ENCODE measurements at places on chromosomes 12 and 14.

DNA sequence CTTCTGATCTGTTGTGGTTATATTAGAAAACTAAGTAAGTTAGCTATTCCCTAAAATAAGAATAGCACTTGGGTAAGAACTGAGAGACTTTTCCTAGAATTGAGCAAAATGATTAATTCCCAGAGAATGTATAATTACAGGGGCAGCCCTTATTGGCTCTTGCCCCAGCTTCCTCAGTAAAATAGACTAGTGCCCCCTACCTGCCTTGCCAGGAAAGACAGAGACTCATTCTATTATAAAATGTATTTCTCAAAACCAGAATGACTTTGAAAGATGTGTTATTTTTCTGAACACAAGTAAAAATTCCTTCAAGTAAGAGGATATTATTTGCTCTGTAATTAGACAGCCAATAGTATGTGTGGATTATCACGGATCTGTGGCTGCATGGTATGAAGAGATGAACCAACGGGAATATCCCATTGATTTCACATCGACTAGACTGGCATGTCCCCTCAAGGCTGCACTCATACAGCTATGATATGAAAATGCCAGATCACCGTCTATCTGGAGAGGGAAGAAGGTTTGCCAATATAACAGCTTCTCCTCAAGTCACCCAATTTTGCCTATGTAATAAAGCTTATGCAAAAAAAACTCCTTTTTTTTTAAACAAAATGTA is 7.4 kb upstream of the GLRX5 start:
- DNase-seq, result peak; percentile 65

GRCh38 chr12:117582135-117582784 is 220.8 kb upstream of the NOS1 start:
- no peak for DNase-seq

- DNase-seq, result no peak
Observed at GRCh38 chr12:54141431-54142113, 47.2 kb downstream of the SMUG1 start.

- DNase-seq, result no peak
Observed at GRCh38 chr12:123270214-123271000, 1.2 kb downstream of the CDK2AP1 start.

GRCh38 chr14:32018391-32019092 is 58.6 kb upstream of the ARHGAP5 start:
- DNase-seq, result no peak

- no peak for DNase-seq
Observed at GRCh38 chr14:20441461-20441860, 5.5 kb upstream of the KLHL33 start.

DNA sequence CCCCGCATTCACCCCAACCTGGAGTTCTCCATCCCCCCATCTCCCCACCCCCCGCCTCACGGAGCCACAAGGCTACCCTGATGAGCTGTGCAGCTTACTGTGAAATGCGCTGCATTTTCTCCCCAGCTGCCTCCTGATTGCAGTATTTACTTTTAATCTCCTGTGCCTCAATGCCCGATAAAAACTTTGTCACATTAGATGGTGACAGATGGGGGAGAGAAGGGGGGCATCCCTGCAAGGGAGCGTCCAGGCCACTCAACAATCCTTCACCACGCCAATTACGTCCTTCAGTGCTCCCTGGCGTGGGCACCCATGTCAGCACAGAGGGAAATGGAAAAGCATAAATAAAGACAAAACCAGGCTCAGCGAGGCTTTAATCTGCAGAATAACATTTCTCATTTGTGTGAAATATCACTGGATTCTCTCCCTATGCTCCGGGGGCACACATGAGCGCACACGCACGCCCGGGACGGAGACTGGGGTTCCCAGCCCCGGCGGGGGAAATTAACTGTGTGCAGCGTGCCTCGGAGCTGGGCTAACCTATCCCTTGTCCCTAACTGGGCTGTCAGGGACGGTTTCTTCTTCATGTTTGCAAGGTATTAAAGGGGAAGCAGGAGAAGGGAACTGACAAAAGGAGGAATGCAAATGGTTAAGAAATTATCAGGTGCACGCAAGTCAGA is 186.7 kb upstream of the VASH1 start:
- no peak for DNase-seq

DNA sequence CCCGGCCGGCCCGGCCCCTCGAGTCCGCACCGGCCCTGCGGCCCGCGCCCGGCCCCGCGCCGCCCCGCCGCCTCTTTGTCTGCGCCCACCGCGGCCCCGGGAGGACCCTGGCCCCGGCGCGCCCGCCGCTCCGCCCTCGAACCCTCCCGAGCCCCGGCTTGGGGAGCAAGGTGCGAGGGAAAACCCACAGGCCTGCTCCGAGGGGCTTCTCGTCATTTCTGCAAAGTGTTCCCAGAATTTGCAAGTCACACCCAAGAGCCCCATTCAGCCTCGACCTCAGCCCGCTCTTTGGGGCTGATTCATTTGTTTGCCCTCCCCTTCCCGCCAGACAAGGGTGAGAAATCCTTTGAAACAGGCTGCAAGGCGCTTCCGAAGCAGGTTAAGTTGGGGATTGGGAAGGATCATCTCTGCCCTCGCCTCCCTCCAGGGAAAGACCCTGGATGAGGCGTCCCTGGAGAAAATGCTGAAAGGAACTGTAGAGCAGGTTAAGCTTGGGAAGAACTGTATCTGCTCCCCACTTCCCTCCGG is 325 bp upstream of the CLIP1 start:
- DNase-seq, result no peak

GRCh38 chr14:76073717-76074116 is 78.0 kb upstream of the GPATCH2L start:
- no peak for DNase-seq

GRCh38 chr12:39958377-39958776 is 147.5 kb downstream of the SLC2A13 start:
- DNase-seq, result no peak

GRCh38 chr12:30936036-30936435 is 9.5 kb downstream of the TSPAN11 start:
- no peak for DNase-seq

DNA sequence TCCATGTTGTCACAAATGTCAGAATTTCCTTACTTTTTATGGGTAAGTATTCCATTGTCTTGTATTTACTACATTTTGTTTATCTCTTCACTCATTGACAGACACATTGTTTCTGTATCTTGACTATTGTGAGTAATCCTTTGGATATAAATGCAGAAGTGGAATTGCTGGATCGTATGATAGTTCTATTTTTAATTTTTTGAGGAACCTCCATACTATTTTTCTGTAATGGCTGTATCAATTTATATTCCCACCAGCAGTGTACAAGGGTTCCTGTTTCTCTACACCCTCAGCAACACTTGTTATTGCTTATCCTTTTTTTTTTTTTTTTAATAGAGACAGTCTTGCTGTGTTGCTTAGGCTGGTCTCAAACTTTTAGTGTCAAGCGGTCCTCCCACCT is 3.5 kb upstream of the KICS2 start:
- no peak for DNase-seq

- no peak for DNase-seq
Observed at GRCh38 chr12:47360771-47361388, 281.1 kb upstream of the AMIGO2 start.

DNA sequence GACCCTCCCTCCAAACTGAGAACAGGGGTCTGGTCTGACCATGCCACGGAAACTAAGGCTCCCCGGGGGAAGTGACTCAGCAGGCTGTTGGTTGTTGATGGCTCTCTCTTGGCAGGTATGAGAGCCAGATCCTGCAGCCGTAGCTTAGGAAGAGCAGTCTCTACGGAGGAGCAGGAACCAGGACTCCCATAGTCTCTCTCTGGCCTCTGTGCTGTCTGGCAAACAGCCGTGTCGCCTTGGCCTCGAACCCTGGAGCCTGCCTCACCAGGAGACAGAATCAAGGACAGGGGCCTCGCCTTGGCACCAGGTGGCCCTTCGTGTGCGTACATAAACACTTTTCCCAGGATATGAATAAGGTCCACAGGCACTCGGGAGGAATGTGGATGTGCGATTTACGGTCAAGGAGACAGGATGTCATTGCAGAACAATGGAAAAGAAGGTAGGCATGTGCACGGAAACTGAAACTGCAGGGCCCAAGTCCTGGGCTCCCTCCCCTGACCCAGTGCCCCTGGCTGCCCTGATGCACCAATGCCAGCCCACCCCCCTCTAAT is 7.9 kb downstream of the VWF start:
- no peak for DNase-seq

- peak; percentile 51 for DNase-seq
Observed at GRCh38 chr12:117212563-117213190, 22.4 kb upstream of the FBXO21 start.

GRCh38 chr12:70317781-70318180 is 48.3 kb upstream of the KCNMB4 start:
- no peak for DNase-seq

DNA sequence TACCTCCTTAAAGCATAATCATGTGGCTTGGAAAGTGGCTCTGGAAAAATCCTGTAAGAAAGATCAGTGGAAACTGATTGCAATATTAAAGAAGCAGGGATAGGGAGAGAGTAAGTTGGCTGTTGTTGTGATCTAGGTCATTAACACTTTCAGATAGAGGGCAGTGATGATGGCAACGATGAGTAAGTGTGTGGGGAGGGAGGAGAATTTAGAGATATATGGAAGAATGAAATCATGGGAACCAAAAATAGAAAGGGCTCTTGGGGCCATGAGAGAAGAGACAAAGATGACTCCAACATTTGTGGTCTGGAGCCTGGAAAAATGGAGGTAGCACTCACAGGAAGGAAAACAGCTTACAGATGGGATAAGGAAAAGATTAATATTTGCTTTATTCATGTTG is 23.3 kb downstream of the SNRPF start:
- no peak for DNase-seq

DNA sequence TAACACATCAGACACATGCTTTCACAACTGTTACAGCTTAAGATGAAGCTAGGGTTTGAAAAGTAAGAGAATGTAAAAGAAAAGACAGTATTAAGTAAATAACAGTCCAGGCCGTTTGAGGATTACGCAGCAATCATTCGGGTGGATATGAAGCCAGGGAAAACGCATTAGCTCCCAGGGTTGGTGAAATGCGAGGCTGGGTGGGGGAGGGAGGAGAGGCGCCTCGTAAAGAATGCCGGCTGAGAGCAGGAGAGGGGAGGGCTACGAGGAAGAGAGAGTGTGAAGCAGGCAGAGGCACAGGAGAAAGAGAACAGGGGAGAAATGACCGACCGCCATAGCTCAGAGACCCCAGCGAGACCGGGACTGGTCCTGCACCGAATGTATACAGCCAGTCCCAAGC is 73.0 kb downstream of the IQSEC3 start:
- DNase-seq, result no peak

DNA sequence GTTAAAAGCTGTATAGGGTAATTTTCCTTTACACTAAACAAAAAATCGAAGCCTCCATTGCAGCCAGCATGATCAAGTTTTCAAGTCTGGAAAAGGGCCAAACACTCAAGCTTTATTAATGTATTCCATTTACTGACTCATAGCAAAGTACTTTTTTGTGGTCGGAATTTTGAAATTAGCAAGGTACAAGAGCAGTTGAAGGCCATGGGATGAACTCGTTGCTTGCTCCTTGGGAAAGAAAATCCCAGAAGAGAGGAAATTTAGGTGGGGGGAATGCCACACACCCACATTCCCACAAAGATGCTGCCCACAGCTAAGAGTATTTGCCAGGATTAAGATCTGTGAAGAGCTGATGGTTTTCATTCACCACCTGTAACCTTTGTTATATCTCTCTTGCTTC is 333.7 kb downstream of the EGLN3 start:
- DNase-seq, result peak; percentile 12

DNA sequence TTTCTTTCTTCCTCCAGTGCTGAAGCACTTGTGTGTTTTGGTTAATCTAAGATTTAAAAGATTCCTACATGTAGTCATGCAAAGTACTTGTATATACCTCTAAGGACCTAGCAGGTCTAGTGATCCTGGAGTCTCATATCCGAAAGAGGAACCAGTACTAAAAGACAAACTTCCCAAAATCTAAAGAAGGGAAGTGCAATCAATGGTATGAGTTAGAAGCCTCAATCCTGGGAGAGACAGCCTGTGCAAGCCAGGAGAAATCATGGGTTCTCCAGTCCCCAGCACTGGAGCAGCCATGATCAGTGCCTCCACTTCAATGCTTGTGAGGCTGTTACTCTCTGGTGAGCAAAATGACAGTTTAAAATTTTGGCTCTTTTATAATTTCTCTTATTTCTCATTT is 277.4 kb downstream of the DAD1 start:
- no peak for DNase-seq

- no peak for DNase-seq
Observed at GRCh38 chr12:118055144-118055557, 5.8 kb downstream of the WSB2 start.

GRCh38 chr12:92551853-92552397 is 150.9 kb upstream of the PLEKHG7 start:
- peak; percentile 31 for DNase-seq

DNA sequence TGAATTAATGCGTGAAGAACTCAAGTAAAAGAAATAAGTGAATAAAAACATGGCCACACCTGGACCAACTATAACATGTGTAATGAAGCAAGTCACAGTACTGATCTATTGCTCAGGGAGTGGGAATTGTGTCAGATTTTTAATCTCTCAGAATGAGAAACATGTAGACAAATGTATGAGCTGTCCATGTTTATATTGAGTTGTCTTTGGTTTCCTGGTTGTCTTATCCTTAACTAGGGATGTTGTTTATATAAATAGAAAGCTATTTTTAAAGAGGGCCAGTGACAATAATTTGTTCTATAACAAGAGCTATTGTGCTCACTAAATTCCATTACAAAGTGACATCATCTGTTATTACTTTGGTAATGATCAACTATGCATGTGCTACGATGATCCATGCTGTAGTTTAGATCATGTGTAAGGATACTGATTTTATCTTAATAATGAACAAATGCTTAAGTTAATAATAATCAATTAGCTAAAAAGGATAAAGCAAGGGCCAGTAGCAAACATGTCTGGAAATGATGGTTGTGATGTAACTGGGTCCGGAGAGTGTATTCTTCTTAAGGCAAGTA is 91.3 kb upstream of the RTL1 start:
- DNase-seq, result no peak

DNA sequence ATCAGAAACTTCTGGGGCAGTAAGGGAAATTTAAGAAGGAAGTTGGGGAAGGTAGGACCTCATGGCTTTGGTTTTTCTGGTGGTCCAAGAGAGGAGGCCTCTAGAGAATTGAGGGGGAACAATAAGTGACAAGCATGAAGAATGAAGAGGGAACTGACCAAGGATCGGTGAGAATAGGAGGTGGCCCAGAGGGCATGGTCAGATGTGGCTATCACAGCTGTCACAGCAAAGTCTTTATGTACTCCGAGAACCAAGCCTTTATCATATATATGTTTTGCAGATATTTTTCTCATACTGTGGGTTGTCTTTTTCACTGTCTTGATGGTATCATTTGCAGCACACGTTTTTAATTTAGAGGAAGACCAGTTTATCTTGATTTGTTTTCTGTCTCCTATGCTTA is 64.3 kb downstream of the PPP2R5C start:
- DNase-seq, result no peak

- no peak for DNase-seq
Observed at GRCh38 chr12:31011746-31012566, 61.7 kb upstream of the DDX11 start.

- DNase-seq, result no peak
Observed at GRCh38 chr12:110340706-110341105, 59.7 kb downstream of the ATP2A2 start.

Data from AG09319 (cell line).